ENCODE measurements at places on chromosomes 3 and 15.

DNA sequence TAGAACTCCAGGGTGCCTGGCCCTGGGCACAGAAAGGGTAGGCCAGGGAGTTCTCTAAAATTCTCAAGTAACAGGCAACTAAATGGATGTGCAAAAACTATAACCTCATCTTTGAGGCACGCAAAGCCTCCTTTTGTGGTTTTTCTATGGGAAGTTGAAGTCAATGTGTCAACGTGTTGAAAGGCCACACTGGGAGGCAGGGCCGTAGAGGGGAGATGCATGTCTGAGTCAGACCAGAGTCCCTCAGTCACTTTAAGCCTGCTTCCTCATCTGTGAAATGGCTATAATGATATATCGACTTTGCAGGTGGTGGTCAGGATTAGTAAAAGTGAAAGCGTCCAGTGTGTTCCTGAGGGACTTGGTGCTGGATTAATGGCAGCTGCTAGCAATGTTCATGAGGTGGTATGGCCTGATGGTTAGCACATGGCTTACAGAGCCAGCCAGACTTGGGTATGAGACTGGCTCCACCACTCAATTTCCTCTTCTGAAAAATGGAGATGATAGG lies 17.0 kb downstream of the TGM5 start:
- DNase-seq = no peak

DNA sequence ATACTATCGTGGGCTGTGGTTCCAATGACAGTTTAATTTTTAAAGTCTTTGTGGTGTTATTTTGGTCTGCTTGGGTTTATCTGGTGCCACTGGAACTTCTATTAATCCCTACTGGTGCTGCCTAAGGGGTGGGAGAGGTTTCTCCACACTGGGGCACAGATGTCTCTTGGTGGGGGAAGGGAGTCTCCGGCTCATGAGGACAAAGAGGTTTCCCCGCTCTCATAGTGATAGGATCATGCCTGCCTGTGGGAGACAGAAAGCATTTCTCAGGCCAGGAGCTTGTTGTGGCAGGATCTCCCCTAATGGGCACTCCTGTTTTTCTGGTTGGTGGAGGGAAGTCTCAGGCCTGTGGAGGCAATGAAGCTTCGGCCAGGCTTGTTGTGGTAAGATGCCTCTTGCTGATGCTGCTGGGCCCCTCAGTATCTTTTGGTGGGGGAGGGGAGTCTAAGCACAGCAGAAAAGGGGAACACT lies 84.3 kb upstream of the THRB start:
- no peak for DNase-seq

GRCh38 chr15:94290730-94291129 lies 59.4 kb downstream of the MCTP2 start:
- no peak for DNase-seq

- no peak for DNase-seq
Observed at GRCh38 chr3:72571052-72571451, 277.2 kb downstream of the SHQ1 start.

- DNase-seq = no peak
Observed at GRCh38 chr3:128432301-128432970, 34.3 kb downstream of the DNAJB8 start.

GRCh38 chr3:39962581-39962980 lies 153.2 kb downstream of the MYRIP start:
- DNase-seq = no peak

DNA sequence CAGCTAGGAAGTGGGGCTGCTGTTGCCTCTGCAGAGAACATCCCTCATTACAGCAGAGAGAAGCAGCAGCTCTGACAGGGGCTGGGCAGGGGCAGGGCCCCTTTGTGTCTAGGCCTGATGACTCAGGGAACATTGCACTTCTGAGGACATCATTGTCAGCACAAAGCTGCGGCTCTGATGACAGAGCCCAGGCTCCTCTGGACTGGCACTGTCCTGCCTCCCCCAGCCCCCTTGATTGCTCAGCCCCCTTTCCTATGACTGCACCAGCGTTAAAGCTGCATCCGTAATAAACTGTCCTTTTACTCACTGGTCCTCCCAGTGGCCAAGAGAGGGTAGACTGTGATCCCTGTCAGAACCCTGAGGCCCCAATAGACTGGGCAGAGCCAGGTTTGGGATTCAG lies 18.3 kb downstream of the TRH start:
- no peak for DNase-seq

GRCh38 chr3:176219970-176220369 lies 977.3 kb downstream of the TBL1XR1 start:
- no peak for DNase-seq

GRCh38 chr3:74332165-74332564 lies 282.3 kb downstream of the CNTN3 start:
- no peak for DNase-seq

DNA sequence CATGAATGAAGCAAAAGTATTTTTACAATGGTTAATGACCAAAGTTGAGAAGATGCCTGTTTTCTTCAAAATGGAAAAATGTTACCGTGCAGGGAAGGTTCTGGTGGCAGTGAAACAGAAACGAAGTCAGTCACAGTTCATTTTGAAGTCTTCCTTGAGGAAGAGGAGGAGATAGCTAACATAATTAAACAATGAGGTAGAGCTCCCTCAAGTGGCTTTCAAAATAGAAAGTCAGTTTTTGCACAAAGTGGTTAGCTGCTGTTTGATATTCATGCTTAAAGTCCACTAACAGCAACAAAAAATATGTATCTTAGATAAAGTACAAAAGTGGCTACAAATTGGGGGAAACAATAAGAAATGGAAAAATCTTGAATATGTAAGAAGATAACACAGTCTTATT lies 87.3 kb downstream of the TFG start:
- DNase-seq = no peak

- DNase-seq = no peak
Observed at GRCh38 chr15:72110355-72110754, 7.6 kb downstream of the MYO9A start.

- no peak for DNase-seq
Observed at GRCh38 chr3:134325061-134325705, 49.1 kb downstream of the AMOTL2 start.

DNA sequence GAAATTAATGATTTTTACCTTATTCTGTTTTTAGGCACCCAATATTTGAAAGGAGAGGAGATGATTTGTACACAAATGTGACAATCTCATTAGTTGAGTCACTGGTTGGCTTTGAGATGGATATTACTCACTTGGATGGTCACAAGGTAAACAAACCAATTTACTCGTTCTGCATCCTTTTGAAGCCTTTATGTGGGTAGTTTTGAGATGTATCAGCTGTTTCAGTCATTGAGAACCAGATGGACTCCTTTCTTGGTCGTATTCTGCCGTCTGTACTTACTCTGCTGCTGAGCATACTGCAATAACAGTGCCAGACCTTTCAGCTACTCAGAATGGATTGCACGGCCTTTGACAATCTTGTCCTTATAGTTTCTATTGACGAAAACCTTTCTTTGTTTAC lies 13.3 kb downstream of the DNAJB11 start:
- DNase-seq = no peak

Data from COR-L47 (cell line).